ENCODE measurements at places on chromosomes 2 and 18.
A peak's percentile ranks its signal among the peaks of the same experiment; 100 is the strongest.

DNA sequence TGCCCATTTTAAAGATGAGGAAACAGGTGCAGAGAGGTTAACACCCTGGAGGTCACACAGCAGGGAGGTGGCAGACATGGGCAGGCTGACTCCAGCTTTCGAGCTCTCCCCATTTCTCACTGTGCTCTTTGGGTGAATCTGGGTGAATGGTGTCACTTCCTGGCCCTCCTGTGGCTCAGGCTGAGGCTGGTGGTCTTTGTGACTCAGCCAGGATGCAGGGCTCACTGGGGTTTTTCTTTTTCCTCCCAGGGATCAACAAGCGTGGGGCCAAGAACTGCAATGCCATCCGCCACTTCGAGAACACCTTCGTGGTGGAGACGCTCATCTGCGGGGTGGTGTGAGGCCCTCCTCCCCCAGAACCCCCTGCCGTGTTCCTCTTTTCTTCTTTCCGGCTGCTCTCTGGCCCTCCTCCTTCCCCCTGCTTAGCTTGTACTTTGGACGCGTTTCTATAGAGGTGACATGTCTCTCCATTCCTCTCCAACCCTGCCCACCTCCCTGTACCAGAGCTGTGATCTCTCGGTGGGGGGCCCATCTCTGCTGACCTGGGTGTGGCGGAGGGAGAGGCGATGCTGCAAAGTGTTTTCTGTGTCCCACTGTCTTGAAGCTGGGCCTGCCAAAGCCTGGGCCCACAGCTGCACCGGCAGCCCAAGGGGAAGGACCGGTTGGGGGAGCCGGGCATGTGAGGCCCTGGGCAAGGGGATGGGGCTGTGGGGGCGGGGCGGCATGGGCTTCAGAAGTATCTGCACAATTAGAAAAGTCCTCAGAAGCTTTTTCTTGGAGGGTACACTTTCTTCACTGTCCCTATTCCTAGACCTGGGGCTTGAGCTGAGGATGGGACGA lies 13.2 kb downstream of the ITM2C start:
- peak; percentile 62 for DNase-seq

- no peak for DNase-seq
These were observed 194.8 kb downstream of the LNPK start for GRCh38 chr2:175807031-175807873.

DNA sequence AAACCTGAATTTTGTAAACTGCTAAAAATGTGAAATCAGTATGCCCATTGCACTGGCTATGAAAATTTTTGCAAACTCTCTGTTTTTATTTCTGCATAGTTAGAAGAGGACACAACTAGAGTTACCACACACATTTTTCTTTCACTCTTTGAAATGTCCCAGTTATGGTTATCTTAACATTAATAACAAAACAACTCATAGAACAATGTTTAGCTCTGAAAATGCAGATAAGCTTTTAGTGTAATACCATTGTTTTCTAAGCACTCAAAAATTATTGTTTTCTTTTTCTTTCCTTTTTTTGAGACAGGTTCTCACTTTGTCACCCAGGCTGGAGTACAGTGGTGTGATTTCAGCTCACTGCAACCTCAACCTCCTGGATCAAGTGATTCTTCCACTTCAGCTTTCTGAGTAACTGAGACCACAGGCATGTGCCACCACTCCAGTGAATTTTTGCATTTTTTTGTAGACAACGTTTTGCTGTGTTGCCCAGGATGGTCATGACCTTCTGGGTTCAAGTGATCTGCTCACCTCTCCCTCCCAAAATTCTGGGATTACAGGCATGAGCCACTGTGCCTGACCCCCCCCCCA lies 1204.5 kb upstream of the ZEB2 start:
- no peak for DNase-seq

- no peak for DNase-seq
These were observed 70.0 kb downstream of the EIF2AK3 start for GRCh38 chr2:88557290-88557689.

DNA sequence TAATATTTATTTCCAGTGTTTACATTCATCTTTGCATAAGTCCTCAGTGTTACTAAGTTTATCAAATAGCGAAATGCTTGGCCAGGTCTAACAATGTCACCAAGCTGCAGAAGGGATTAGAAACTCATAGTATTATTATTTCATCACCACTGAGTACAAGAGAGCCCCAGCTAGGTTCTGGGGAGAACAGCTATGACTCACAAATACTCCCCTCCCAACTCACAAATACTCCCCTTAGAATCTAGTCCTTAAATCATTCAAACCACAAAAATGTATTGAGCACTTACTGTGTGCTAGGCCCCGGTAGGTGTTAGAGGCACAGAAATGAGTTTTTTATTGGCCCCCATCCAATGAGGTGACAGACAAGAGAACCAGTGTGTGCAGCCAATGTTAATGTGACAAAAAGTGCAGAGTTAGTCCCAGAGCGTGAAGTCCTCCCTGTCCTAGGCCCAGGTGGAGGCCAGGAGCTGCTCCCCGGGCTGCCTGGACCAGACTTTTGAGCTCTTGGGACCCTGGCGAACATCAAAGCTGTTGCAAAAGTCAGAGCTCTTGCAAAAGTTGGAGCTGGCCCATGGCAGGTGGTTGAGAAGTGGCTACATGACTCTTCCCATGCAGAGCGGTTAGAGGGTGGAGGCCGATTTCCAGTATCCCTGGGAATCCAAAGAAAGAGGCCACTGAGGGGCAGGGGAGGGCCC lies 9.8 kb downstream of the STEAP3 start:
- DNase-seq = no peak

DNA sequence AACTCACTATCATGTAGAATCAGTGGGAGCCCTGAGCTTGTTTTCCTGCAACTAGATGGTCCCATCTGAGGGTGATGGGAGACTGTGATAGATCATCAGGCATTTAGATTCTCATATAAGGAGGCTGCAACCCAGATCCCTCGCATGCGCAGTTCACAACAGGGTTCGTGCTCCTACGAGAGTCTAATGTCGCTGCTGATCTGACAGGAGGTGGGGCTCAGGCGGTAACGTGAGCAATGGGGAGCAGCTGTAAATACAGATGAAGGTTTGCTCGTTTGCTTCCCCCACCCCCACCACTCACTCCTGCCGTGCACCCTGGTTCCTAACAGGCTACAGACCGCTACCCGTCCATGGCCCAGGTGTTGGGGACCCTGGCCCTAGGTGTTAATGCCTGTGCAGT lies 113.6 kb downstream of the RNF144A start:
- no peak for DNase-seq

DNA sequence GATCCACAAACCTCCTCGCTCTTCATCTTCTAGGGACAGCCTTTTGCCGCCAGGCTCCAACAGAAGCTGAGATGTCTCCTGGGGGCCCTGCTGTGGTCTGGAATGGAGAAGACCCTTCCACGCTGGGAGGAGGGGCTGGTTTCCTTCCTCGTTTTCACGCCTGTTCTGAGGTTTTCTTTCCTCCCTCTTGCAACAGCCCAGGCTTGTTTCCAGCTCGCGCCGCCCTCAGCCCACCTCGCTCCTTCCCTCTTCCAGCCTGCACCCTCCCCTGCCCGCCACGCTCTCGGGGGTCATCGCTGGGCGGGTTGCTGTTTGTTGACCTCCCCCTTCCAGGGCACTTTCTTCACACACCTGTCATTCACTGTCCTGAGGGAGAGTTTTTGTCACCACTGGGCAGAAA lies 55.4 kb downstream of the VAPA start:
- no peak for DNase-seq

GRCh38 chr18:74222710-74223494 lies 68.9 kb downstream of the CYB5A start:
- no peak for DNase-seq
